ENCODE measurements at places on chromosomes 16 and 17.

GRCh38 chr16:81212830-81213465, 25.5 kb upstream of the BCO1 start:
- DNase-seq, result no peak

GRCh38 chr16:63617990-63618763, 1503.7 kb downstream of the CDH11 start:
- DNase-seq, result no peak

- no peak for DNase-seq
Measured at GRCh38 chr17:56583772-56584171, 9.7 kb upstream of the NOG start.

DNA sequence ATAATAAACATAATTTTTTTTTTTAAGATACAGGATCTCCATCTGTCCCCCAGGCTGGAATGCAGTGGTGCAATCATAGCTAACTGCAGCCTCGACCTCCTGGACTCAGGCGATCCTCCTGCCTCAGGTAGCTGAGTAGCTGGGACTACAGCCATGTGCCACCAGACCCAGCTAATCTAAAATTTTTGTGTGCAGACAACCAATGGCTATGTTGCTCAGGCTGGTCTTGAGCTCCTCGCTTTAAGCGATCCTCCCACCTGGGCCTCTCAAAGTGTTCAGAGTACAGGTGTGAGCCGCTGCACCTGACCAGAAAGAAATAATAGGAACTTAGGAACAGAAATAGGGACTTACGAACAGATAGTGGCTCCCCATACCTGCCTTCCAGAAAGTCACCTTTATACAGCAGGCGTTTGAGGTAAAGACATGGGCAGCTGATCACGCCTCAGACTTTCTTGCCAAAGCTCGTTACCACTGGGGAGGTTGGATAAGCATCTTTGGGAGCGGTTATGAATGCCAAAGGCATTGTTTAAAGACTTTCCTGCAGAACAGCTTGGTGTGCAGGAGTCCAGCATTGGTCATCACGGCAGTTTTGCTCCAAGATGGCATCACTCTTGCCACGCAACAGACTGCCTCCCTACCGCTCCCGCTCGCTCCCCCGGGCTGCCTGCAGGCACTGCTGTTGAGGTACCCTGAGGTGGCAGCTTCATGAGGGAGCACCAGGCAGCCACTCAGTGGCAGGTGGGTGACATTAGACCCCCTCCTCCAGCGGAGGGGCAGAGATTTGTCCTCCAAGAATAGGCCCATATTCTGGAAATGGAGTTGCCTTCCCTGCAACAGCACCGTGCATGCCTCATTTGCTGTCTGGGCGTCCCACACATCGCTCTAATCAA, 13.6 kb downstream of the COX4I1 start:
- no peak for DNase-seq

DNA sequence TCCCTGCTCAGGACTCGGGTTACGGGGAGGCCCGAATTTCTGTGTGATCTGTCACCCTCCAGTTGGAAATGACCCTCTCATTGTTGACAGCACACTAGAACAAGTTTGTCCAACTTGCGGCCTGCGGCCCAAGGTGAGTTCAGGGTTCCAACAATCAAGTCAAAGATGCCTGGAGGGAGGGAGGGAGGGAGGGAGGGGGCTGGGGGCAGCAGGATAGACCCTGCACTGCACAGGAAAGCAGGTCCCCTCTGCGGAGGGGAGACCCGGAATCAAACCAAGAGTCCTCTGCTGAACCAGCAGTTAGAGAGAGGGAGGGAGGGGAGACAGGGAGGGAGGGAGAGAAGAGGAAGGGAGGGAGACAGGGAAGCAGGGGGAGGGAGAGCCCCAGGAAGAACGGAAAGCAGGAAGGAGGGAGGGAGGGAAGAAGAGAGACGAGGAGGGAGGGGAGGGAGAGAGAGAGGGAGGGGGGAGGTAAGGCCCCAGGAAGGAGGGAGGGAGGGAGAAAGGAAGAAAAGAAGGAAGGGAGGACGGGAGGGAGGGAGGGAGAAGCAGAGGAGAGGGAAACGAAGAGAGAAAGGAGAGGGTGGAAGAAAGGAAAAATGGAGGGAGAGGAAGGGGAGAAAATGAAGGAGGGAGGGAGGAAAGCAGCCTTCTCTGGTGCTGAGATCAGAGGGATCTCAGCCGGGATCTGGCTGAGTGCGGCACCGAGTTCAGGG, 96.7 kb upstream of the CDH5 start:
- no peak for DNase-seq

- DNase-seq, result no peak
Measured at GRCh38 chr17:59899099-59899498, 6.2 kb downstream of the RPS6KB1 start.

All from posterior cingulate gyrus (tissue), 11 donors.